ENCODE measurements at places on chromosomes 6 and 20.

DNA sequence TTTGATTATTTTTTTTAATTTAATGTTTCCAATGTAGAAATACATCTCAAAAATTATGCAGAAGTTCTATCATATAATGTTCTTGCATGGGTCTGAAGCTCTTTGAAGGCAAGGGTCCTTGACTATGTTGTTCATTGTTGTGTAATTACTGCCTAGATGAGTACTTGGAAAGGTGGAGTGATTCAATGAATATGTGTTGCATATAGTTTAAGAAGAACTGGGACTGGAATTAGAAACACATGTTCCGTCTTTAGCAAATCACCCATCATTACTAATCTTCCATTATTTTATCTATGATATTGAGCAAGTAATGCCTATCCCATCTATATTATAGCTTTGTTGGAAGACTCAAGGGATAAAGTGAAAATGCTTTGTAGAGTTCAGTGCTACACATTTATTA is 147.3 kb downstream of the LAMA2 start:
- peak; percentile 21 for DNase-seq

DNA sequence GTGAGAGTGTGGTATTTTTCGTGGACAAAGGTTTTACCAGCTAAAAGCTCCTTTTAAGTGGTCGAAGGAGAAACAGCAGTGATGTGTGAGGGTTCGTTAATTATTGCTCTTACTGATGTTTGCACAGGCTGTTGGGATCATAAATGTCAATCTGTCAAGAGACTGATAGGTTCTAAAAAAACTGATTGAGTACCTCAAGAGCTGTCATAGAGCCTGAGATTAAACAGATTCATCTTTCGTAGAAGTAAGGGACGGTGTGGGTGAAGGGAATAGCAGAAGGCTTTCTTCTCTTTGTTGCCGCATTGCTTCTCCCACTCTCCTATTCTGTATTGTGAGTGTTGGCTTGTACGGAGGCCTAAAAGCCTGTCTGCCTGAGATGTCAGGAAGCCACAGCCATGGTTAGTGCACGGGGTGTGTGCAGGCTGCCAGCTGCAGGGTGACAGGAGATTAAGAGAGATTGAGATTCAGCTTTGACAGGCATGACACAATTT is 291.0 kb downstream of the ZFAND3 start:
- DNase-seq = no peak

GRCh38 chr6:156131221-156131903 is 645.8 kb upstream of the ARID1B start:
- no peak for DNase-seq

GRCh38 chr20:38222231-38222922 is 38.2 kb downstream of the KIAA1755 start:
- DNase-seq = peak; percentile 36

DNA sequence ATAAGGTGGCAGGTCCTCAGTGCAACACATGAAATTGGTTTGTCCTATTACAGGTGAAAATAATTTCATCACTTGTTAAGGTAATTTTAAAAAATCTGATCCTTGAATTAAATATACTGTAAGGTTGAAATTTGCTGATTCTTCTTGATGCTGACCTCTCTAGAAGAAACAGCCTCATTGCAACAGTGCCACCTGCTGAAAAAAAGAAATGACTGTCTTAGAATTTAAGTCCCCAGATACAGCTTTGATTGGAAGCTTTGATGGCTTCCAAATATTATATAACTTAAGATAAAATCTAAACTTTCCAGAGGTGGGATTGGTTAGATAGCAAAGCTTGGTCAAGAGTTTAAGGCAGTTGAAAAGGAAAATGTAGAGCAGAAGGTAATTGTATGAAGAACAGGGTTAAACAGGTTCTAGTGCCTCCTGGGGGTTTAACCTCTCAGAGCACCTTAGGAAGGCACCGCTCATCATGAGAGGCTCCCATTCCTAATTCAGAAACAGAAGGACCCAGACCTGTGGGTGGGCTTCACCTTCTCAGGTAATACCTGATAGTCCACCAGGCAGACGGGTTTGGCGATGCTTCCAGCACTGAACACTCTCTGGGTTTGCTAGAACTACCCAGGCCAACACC is 401.0 kb downstream of the PAX1 start:
- no peak for DNase-seq

GRCh38 chr20:9269280-9269971 is 200.5 kb downstream of the PLCB4 start:
- DNase-seq = peak; percentile 18

GRCh38 chr20:48760403-48760983 is 67.3 kb downstream of the PREX1 start:
- DNase-seq = peak; percentile 39

GRCh38 chr6:125285936-125286335 is 15.8 kb downstream of the HDDC2 start:
- DNase-seq = peak; percentile 49

GRCh38 chr6:53202052-53202451 is 53.4 kb upstream of the GCM1 start:
- DNase-seq = no peak

GRCh38 chr6:139313229-139313628 is 21.4 kb upstream of the TXLNB start:
- DNase-seq = no peak

DNA sequence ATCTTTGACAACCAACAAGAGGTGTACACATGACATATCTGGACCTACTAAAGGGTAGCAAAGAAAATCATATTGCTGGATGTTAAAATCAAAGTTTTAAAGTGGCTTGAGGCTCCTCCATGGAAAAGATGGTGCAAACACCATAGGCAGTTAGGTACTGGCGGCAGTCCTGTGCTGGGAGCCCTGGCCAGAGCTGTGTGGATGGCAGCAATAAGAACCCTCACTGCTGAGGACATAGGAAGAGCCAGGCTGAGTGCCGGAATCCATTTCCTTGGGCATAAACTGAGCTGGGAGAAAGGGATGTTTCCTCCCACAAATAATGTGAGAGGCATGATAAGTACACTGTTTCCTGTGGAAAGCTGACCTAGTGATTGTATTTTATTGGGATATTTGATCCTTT is 89.9 kb downstream of the ARID1B start:
- DNase-seq = no peak

DNA sequence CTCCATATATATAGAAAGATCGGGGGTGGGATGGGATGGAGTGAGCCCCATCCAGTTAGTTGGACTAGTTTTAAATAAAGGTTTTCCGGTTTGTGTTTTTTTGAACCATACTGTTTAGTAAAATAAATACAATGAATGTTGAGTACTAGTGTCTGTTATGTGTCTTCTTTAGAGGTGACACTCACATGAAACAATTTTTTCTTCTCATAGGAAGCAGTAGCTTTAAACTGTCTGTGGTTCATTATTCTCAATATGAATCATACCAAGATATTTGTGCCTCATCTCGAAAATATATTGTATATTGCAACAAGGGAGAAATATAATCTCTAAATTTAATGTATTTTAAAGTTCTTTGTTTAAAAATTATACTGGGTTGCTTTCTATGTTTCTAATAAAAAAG is 33.4 kb downstream of the HSF2 start:
- peak; percentile 53 for DNase-seq

GRCh38 chr20:4150070-4150441 is 134.7 kb upstream of the RNF24 start:
- DNase-seq = peak; percentile 59

GRCh38 chr6:91317247-91317835 is 730.5 kb upstream of the MAP3K7 start:
- no peak for DNase-seq

DNA sequence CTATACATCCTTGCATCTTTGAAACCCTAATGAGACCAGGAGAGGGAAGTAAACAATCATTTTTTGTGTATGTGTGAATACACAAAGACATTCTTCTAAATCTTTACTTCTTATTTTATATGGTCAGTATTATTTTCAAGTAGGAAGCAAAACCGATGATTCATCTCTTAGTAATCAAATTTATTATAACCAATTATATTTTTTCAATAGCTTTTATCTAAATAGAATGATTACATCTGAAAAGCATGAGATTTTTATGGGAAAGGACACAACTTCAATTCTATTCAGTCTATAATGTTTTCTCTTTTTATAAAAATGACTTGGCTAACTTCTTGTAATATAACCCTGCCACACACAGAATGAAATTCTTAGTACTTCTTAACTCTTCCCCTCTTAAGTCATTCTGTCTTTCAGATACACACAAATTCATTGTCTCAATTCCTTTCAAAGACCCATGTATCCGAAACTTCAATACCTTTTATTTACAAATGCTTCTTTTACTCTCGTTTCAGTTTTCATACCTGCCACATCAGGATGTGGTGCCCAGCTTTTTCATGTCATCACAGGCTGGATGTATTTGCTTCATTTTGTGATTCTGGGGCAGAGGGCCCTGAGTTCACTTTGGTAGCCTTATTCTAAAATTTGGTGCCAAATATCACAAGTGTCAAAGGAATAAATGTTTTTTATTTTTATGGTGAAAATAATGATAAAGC is 227.0 kb downstream of the PHF3 start:
- DNase-seq = no peak

DNA sequence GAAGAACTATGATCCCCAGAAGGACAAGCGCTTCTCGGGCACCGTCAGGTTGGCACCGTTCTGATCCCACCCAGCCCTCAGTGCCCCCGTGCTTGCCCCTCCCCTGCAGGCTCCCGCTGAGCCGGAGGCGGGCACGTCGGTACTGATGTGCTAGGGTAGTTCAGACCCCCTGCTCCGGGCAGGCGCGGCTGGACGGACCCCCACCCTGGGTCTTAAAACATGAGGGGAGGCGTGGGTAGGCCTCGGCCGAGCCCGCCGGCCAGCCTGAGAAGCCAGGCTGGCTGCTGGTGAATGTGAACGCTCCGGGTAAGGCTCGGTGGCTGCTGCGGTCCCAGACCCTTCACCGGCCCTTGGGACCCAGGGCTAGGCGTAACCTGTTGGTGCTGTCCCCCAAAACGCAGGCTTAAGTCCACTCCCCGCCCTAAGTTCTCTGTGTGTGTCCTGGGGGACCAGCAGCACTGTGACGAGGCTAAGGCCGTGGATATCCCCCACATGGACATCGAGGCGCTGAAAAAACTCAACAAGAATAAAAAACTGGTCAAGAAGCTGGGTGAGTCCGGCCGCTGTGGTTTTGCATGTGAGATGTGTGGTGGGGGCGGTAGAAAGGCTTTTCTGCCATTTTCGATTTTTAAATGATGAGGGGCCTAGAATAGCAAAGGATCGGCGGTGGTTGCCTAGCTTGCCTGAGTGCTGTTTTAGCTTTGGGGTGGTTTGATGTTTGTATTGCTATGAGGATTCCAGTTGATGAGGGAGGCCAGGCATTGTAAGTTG is 964 bp downstream of the RPL10A start:
- DNase-seq = no peak

- DNase-seq = no peak
Observed at GRCh38 chr6:122878796-122879195, 89.7 kb downstream of the SMPDL3A start.

DNA sequence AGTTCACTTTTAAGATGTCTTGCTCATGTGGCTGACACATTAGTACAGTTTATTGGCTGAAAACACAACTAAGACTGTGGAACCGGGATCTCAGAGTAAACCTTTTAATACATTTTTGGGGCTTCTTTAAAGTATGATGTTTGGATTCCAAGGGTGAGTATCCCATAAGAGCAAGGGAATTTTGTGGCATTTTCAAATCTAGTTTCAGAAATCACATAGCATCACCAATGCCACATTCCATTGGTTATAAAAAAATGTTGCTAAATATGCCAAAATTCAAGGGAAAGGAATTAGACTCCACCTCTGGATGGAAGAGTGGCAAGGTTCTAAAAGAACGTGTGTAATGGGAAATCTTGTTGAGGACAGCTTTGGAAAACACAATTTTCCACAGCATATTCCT is 338.6 kb downstream of the COL12A1 start:
- no peak for DNase-seq

- no peak for DNase-seq
Observed at GRCh38 chr6:75308250-75308988, 23.8 kb upstream of the TMEM30A start.

DNA sequence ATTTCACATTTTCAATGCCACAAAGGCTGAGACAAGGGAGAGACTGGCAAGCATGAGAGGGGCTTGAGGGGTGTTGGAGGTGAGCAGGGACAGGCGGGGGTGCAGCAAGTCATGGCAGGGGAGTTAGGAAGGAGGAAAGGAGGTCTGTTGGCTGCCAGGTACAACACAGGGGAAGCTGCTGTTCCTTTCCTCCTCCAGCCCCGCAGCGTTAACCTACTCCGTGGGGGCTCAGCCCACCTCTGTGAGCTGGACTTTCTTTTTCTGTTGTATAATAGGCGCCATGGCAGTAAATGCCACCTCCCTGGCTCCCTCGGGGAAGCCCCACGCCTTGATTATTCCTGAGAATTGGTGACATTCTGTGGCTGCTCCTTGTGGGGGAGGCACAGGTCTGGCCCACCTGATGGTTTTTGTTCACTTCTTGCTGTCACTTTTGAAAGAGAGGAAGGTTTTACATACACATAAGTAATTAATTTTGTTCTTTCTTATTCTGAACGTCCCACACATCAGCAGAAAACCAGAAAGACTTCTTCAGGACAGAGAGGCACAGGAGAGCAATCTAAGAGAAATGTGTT is 293.2 kb downstream of the TSHZ2 start:
- DNase-seq = no peak

Measured in amniotic epithelial cell (primary cell).